Jurkat, Clone E6-1 (cell line): ENCODE measurements at places on chromosomes 6 and 20.
A peak's percentile ranks its signal among the peaks of the same experiment; 100 is the strongest.

DNA sequence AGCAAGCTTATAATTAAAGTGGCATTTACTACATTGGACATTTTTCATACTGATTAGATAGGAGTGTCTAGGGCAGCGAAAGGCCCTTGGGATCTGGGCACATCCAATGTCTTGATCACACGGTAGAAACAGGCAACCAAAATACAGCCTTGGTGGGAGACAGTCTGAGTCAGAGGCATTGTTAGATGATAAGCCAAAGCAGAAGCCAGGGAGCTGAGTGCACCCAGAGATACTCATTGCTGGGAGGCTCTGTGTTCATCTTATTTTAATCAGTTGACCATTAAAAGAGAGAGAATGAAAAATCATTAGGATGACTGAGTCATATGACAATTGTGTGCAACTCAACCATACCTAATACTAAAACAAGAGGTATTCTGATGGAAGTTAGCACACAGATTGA is 109.5 kb downstream of the LCA5 start:
- DNase-seq = no peak

DNA sequence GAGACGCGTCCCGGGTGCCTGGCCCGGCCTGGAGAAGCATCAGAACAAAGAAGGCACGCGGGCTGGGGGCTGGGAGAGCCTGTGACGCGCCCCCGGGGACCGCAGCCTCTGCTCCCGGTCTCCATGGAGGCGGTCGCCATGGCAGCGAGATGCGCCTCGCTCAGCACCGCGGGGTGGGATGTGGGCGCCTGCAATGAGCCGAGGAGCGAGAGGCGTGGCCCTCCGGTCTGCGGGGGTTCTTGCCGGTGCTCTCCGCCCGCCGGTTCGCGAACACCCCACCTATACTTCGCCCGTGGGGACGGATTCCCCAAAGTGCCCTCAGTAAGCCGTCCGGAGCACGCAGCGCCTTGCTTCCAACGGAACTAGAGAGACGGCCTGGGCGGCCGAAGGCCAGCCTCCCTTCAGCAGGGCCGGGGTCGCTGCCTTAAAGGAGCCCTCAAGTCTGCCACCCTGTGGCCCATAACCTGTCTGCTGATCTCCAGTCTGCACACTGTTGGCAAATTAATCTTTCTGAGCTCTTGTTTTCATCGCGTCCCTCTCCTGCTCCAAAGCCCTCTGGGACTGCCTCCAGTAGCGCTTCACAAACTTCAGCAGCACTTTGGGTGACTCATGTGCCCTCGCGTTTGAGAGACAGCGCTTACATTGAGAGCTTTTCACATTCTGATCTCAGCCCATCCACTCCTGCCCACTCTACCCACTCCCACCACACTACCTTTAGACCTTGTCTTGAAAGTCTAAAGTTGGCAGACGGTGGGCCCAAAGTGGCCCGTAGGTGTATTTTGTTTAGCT is 983 bp upstream of the ADISSP start:
- DNase-seq = peak; percentile 64

DNA sequence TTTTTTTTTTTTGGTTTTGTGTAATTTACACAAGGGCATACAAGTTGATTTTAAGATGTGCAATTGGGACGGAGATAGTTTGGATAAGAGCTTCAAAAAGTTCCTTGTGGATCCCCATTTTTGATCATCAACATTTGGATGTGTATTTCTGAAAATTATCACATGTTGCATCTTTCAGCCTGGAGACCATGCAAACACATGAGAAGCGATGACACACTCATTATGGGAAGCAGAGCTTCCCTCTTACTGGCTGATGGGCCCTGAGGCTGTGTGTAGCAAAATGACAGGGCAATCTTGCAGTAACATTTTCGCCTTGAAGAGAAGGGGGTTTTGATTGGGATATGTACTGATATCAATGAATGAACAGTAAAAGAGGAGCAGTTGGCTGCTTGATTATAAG is 22.0 kb upstream of the RIPK1 start:
- DNase-seq = no peak

- no peak for DNase-seq
Measured at GRCh38 chr6:63862486-63863198, 227.0 kb downstream of the PHF3 start.

DNA sequence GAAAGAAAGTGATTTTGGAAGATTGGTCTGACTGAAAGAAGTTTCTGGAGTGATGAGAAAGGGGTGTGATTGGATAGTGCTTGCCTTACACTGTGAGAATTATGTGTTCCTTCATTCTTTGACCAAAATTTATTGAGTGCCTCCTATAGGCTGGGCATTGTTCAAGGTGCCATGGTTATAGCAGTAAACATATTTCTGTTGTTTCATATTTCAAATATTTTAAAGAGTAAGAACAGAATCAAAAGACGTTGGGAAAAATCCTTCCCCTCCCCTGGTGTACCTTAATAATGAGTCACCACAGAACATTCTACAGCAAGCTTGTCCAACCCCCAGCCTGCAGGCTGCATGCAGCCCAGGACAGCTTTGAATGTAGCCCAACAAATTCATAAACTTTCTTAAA is 78.6 kb downstream of the GCLC start:
- DNase-seq = no peak
